Esophagus muscularis mucosa (tissue), 4 donors: ENCODE measurements at places on chromosomes 6 and 20.

DNA sequence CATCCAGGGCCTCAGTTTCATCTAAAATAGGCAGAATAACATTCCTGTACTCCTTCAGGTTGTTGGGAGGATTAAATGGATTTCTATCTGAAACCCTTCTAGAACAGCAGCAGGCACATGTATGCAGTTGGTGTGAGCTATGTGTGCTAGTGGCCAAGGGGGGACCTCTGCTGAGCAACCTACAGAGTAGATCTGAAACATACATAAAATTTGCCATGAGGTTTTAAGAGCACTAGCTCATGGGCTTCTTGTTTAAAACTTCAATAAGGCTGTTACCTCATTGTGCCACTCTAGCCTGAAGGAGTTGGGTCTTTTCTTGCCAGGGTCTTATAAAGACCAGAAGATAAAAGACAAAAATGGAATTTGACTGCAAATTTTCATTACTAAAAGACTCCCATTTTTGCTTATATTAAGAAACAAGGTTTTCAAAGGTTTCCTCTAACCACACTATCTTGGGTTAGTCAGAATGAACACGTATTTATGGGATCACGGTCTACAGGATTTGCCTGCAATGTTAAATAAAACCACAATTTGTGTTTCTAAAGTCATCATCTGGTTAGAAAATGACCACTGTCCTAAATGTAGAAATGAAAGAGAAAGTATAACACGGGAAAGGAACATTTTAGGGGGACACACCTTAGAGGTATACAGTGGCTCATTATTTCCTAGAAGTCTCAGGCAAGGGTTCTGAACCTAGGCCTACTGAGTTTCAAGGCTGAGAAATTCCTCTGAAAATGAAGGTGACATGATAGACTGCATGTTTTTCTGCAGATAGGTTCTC, 144.9 kb upstream of the OLIG3 start:
- DNase-seq = no peak

DNA sequence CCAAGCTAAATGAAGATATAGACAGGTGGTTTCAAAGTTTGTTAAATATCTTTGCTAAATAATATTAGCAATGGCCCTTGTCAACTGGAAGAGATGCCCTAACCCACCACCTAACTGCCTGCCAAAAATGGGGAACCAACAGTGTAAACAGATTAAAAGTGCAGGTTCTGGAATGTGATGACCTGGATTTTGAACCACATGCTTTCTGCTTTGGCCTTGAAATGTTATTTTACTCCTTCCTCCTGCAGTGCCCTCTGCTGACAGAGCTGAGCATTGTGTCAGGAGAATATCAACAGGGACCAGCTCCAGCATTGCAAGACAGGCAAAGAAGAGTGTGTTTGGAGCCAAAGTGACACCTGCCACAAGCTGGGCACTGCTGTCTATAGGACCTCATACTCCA, 226.6 kb downstream of the MYLK4 start:
- no peak for DNase-seq

DNA sequence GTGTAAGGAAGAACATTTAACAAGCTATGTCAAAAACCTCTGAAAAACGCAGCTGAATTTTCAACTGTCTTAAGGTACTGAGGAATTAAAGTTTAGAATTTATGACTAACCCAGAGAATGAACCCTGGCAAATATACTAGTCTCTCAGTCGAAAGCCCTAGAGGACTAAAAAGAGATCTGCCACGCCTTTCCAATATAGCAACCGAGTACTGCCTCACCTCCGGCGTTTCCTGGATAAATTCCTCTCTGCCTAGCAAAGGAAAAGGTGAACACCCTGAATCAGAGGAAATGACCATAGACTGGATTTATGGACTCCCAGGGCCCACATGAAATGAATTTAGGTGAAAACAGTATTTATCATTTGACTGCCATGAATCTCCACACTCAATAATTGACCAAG, 12.0 kb upstream of the OR2B2 start:
- DNase-seq = no peak

DNA sequence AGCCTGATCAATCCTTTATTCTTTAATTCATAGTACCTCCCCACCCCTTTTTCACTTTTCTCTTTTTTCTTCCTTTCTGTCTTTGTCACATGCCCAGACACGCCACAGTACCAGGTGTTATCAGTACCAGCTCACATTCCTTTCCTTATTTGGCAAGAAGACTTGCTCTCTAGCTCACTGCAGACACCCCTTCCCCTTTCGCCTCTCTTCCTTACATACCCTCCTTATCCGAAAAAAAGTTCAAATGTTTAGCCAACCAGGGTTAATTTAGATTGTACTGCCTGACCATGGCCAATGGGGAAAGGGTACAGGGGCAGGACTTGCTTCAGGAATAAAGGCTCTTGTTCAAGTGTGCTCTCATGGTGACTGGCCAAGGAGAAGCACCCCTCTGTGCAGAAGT, 9.3 kb upstream of the SIRPB2 start:
- no peak for DNase-seq

GRCh38 chr20:458776-459175, 3.6 kb downstream of the TBC1D20 start:
- no peak for DNase-seq

DNA sequence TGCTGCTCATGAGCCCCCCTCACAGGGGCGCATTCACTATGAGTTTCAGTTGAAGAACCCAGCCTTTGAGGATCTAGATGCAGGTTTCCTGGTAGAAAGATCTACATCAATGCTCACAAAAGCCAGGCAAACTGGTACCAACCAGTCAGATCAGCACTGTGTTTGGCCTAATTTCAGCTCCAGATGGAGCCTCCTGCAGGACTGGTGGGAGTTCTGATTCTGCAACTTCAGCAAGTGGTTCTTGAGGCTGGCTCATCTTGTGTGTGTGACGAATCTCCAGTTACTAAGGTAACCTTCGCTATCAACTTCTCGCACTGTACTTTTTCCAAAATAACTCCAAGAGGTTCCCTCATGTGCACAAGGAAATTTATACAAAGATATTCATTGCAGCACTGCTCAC, 118.8 kb downstream of the ZMYND8 start:
- DNase-seq = no peak

GRCh38 chr20:32019563-32020463, 9.6 kb downstream of the CCM2L start:
- DNase-seq = no peak

GRCh38 chr6:64266351-64266821, 630.8 kb downstream of the PHF3 start:
- DNase-seq = no peak
